ENCODE measurements at places on chromosomes 13 and 19.

DNA sequence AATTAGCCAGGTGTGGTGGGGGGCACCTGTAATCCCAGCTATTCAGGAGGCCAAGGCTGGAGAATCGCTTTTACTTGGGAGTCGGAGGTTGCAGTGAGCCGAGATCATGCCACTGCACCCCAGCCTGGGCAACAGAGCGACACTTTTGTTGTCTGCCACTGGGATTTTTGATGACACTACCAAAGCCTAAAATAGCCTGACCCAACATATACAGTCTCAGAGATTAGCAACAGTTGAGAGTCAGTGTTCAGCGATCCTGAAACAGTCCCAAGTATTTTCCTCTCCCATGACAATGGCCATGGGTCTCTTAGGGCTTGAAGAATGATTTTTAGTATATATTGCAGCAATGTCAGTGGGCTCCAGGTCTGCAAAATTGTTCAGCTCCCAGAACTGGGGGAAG, 32.9 kb downstream of the SLC25A30 start:
- no peak for DNase-seq

DNA sequence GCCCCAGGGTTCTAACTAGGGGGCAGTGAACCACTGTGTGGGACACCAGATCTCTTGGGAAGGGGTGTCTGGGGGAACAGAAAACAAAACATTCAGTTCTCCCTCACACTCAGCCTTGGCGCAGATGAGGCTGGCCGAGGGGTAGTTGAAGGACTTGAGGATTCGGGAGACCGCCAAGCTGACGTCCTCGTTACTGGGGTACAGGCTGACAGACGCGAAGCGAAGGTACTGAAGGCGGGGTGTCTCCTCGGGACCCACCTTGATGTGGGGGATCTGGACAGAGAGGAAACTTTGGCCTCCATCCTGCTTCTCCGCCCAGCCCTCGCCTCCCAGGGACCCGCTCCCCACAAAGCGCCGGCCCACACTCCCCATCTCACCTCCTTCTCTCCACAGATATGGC, 7.6 kb downstream of the GRIK5 start:
- no peak for DNase-seq

DNA sequence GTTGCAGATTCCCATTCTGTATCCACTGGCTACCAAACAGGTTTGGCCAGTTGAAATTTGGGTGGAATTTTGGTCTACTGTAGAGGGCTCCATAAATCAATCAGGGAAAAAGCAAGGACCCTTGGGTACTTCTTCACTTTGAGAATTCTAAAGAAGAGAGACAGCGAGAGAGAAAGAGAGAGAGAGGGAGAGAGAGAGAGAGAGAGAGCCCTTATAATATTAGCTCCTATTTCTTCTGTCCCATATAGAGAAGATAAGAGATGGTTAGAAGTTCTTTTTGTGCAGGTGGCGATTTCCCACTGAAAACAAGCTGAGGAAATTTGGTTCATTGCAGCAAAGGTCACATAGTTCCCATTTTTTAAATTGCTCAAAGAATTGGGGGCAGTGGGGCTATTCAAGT, 88.6 kb upstream of the ZNF536 start:
- no peak for DNase-seq

DNA sequence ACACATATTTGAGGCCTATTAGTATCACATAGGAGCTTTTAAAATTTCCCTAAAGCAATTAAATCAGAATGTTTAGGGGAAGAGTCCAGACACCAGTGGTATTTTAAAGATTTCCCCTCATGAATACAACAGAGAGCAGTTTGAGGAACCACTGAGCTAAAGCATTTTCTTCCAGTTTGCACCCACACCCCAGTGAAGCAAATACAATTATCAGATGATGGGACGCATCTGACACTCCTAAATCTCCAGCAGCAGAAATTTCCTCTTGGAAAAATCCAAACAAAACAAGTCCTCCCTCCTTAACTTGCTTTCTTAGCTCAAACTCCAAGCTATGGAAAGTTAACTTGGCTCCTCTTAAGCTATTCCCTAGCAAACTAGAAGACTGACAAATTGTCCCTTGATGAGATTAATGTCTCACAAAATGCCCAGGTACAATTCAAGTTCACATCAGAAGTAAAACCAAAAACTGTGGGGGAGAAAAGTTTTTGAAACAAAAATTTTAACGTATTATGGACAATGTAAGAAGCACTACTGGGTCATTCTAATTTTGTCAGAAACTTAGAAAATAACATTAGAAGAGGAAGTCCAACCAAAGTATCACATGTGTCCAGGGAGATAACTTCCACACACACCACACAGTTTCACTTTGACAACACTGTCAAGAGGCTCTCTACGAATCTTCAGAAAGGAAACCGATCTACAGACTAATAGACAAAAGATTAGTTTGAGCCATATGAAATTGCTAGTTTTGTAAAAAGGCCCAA, 74.1 kb downstream of the ABCC4 start:
- no peak for DNase-seq

DNA sequence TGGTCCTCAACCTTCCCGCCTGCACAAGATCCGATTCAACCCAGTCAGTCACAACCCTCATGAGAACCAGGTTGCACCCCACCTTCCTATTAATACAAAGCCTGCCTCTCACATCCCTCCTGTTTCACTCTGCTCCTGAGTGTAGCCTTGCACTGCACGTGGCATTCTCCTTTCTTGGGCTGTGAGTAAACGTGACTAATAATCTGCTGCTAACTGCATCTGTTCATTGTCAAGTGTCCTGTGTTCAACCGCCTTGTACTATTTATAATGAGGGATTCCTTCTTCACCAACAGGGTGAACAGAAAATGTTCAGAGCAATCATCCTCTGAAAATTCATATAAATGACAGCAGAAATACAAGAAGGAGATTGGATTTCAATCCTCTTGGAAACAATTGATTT, 1608.2 kb downstream of the SLITRK5 start:
- no peak for DNase-seq

DNA sequence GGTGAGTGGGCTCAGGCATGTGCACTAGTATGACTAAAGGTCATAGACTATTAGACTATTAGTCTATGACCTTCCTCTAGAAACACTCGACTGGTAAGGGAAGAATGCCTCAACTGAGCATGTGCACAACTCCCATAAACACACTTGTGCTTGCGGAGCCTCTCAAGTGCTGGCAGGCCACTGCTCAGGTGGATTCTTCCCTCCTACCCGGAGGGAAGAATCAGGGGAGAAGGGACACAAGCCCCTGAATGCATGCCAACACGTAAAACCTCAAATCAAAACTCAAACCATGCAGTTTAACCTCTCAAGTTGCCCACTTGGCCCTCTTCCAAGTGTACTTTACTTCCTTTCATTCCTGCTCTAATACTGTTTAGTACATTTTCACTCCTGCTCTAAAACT, 287.6 kb upstream of the SGCG start:
- no peak for DNase-seq

DNA sequence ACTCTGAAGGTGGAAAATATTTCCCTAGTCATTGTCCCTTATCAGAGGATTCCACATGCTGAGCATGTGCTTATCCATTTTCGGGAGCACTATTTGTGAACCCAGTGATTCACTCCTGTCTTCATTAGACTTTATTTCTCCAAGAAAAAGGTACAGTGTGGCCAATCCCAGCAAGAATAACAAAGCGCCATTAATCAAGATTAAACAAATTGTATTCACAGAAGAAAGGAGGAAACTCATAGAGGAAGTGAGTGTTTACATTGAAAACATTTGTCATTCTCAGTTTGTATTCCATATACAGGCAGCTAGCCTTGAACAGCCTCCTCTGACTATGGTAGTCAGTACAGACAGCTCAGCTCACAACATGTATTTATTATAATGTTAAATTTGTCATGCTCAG, 1669.9 kb upstream of the SPRY2 start:
- no peak for DNase-seq

GRCh38 chr19:28294395-28294794, 918.6 kb downstream of the UQCRFS1 start:
- no peak for DNase-seq

GRCh38 chr13:49664606-49665005, 26.7 kb downstream of the EBPL start:
- DNase-seq, result no peak

DNA sequence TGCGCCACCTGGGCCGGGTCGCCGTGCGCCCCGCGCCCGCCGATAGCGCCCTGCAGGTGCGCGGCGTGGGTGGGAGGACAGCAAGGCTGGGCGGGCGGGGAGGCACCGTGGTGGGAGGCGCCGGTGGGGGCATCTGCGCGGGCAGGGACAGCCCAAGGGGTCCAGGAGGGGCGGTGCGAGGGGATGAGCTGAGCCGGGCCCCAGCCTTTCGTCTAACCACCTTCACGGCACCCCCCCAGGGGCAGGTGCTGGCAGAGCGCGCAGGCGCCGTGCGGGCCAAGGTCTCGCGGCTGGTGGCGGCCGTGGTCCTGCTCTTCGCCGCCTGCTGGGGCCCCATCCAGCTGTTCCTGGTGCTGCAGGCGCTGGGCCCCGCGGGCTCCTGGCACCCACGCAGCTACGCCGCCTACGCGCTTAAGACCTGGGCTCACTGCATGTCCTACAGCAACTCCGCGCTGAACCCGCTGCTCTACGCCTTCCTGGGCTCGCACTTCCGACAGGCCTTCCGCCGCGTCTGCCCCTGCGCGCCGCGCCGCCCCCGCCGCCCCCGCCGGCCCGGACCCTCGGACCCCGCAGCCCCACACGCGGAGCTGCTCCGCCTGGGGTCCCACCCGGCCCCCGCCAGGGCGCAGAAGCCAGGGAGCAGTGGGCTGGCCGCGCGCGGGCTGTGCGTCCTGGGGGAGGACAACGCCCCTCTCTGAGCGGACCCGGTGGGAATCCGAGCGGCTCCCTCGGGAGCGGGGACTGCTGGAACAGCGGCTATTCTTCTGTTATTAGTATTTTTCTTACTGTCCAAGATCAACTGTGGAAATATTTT, 3.1 kb downstream of the KISS1R start:
- DNase-seq, result no peak

GRCh38 chr13:29480893-29481525, 114.5 kb downstream of the SLC7A1 start:
- DNase-seq, result no peak

DNA sequence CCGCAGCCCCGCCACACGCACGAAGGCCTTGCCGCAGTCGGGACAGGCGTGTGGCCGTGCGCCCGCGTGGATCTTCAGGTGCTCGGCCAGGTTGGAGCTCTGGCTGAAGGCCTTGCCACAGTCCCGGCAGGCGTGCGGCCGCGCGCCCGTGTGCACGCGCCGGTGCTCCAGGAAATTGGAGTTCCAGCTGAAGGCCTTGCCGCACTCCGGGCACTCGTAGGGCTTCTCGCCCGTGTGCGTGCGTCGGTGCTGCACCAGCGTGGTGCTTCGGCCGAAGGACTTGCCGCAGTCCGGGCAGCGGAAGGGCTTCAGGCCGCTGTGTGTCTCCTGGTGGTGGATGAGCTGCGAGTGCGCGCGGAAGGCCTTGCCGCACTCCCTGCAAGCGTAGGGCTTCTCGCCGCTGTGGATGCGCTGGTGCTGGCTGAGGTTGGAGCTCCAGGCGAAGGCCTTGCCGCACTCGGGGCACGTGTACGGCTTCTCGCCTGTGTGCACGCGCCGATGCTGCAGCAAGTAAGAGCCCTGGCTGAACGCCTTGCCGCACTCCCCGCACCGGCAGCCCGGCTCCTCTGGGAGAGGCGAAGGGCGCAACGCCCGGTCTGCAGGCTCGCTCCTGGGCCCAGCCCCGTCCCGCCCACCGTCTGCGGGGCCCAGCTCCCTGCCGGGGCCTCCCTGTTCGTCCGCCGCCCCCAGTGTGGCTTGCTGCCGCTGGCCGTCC, 3.6 kb upstream of the A1BG start:
- DNase-seq, result no peak

DNA sequence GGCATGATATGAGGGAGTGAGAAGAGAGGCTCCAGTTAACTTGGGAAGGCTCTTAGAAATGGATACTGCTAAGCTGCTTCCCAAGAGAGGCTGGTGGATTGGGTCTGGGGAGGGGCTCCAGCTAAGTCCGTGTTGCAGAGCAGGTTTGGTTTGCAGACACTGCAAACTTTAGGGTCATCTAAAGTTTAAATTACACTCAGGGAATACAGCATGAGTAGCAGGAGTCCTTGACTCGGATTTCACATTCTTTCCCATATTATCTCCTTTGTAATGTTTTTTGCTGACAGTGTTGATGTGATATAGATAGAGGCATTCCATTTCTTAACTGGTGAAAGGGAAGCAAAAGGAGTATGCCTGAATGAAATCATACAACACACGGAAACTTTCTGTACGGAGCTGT, 31.9 kb downstream of the SGCG start:
- no peak for DNase-seq

- DNase-seq, result peak; percentile 81
These were observed 15.2 kb downstream of the UPF1 start for GRCh38 chr19:18846862-18847548.

DNA sequence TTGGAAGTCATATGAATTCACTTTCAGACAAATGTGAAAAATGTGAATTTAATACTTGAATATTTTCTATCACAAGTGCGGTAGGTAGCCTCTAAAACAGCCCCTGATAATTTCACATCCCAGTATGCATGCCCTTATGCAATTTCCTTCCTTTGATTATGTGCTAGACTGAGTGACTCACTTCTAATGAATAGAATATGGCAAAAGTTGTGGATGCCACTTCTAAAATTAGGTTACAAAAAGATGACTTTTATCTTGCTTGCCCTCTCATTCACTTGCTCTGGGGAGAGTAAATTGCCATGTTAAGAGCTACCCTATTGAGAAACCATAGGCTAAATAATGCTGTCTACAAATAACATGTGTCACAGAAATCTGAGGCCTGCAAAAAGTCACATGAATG, 402.5 kb upstream of the PCDH9 start:
- no peak for DNase-seq

DNA sequence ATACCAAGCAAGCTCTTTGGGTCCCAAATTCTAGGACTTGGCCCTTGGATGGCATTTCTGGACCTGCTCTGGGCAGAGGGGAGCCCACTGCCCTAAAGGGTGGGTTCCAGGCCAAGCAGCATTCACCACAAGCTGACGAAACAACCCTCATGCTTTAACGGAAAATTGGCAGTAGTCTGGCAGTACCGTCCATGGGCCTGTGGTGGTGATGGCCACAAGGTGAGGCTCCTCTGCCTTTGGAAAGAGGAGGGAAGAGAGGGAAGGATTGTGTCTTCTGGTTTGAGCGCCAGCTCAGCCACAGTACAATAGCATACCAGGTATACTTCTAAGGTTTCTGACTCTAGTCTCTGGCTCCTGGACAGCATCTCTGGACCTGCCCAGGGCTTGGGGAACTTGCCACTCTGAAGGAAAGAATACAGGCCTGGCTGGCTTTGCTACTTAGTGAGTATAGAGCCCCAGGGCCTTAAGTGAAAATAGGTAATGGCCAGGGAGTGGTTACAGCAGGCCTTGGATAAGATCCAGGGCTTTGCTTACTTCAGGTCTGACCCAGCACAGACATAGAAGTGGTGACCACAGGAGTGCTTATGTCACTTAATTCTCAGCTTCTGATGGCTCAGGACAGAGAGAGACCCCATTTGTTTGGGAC, 595.5 kb downstream of the LMO7 start:
- no peak for DNase-seq

- no peak for DNase-seq
These were observed 78.8 kb upstream of the TMTC4 start for GRCh38 chr13:100753376-100753775.

DNA sequence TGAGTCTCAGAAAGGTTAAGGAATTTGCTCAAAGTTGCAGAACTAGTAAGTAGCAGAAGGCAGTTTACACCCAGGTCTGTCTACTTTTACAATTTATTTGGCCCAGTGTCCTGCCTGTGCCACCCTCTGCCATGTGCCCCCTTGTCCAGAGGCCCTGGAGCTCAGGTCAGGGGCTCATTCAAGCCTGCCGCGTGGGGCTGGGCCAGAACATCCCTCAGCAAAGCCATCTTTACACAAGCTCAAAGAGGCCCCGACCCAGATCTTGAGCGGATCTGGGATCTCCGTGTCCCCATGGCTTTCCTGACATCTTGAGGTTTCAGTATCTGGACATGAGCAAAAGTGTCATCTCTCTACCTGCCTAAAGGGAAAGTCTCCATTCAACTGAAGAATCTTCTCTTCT, 76.4 kb upstream of the VSTM2B start:
- no peak for DNase-seq
